Stimulated activated CD4-positive, alpha-beta T cell treated with anti-CD3 and anti-CD28 coated beads, TNF-alpha, amount 100 ng/mL, for 4 hours (primary cell): ENCODE measurements at places on chromosomes 4 and X.

DNA sequence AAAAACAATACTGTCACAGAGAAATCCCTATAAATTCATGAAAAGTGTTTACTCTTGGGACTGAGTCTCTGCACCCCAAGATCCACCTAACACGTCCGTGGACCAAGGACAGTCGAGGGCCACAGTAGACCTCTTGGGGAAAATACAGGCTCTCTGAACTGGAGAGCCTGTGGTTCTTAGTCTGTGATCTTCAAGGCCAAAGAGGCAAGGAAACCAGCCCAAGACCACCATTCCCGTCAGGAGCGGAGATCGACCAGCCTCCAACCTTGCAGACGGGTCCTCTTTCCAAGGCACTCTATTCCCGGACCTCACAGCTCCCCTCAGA, 1.6 kb upstream of the APBB2 start:
- DNase-seq, result no peak

- no peak for DNase-seq
These were observed 427.0 kb upstream of the TRAM1L1 start for GRCh38 chr4:117512414-117512813.

GRCh38 chrX:94401426-94401825, 727.4 kb downstream of the FAM133A start:
- no peak for DNase-seq

DNA sequence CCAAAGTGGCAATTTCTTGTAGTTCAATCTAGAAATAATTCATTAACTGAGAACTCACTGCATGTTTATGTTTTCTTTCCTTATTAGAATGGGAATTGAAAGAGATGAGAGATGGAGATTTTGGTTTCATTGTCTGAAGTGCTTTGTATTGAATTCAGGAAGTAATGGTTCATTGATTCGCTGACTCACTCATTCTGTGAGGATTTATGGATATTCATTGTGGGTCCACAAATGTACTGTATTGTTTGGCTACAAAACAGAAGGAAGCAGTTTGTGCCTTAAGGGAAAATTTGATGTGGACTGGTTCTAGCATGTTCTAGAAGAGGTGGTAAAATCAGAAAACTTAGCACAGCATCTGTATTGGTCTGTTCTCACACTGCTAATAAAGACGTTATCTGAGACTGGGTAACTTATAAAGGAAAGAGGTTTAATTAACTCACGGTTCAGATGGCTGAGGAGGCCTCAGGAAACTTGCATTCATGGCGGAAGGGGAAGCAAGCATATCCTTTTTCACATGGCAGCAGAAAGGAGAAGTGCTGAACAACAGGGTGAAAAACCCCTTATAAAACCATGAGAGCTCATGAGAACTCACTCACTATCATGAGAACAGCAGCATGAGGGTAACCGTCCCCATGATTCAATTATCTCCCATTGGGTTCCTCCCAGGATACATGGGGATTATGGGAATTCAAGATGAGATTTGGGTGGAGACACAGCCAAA, 132.3 kb upstream of the VCX3A start:
- DNase-seq, result no peak

DNA sequence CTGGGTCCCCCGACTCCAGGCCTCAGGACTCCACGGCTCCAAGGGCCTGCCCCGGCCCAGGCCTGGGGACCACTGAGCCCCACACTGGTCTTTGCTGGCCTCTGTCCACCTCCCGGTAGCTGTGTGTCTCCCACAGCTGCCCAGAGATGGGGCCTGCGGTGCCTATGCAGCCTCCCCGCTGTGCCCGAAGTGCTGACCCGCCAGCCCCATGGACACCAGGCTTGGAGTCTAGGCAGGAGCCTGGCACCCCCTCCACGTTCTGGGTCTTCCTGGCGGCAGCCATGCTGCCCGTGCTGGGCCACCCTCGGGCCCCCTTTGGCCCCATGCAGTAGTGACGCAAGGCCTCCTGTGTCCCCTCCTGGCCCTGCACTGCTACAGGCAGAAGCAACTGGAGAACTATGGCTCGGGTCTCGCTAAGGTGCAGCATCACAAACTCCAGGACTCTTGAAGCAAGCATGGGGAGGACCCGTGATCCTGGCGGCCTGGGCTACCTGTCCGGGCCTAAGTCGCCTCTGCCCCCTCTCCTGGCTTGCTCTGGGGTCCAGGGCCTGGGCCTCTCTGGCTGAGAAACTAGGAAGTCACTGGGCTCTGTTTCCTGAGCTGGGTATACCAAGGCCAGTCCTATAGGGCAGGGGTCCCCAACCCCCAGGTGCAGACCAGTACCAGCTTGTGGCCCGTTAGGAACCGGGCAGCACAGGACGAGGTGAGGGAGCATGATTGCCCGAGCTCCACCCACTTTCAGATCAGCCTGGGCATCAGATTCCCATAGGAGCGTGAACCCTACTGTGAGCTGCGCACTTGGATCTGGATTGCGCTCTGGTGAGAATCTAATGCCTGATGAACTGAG, 917 bp downstream of the MYL5 start:
- no peak for DNase-seq

GRCh38 chr4:123977641-123978081, 581.1 kb downstream of the SPRY1 start:
- no peak for DNase-seq
